ENCODE measurements at places on chromosomes 6 and 20. TPM values are rescaled to one million over a fixed set of nuclear protein-coding genes. Genes with fewer than 3 reads are reported as not detected.

PHF3 gene
- 75.8 TPM for total RNA-seq

HLA-G gene
- 1.9 TPM for total RNA-seq

CLVS2 gene
- total RNA-seq: 0.92 TPM

CYP21A2 gene
- total RNA-seq: 2.1 TPM

TMC2 gene
- not detected for total RNA-seq

TGIF2 gene
- 6.5 TPM for total RNA-seq

RIPOR2 gene
- total RNA-seq: 4.7 TPM

DLK2 gene
- not detected for total RNA-seq

IFT52 gene
- total RNA-seq: 24.1 TPM

- DNase-seq: no peak
Observed at GRCh38 chr6:156780102-156780641, 3.0 kb downstream of the ARID1B start.

GRCh38 chr6:167303675-167304625 lies 12.8 kb downstream of the UNC93A start:
- no peak for DNase-seq

GRCh38 chr6:142271476-142271875 lies 30.3 kb upstream of the ADGRG6 start:
- no peak for DNase-seq

- DNase-seq: no peak
Observed at GRCh38 chr6:45574014-45574461, 196.3 kb upstream of the SUPT3H start.

DNA sequence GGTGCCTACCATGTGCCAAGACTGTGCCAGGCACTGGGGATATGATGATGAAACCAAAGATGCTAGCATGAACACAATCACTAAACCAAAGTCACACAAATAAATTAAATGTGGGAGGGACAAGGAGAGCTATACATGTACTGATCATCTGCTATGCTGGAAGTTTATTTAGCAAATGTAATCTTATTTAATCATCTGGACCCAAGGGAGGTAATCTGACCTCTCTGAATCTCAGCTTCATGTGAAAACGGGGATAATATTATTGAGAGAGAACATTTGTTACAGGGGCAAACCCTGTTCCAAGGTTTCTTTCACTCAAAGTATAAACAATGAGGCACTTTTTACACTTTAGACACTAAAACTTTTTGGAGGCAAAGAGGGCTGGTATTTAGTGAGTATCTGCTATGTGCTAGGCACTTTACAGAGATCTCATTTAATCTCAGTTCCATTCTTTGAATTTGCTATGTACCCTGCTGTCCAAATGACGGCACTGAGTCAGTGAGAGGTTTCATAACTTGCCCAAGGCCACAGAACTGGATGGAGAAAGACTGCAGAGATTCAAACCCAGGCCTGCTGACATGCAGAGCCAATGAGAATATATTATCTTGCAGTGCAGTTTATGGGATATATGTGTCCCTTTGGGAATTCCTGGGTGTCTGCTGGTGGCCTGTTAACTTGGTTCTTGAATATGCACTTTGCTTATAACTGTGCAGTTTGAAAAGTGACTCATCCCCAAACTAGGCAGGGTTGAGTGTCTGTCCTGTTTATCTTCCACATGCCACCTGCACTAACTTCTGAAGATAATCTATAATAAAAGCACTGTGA lies 3.3 kb upstream of the ASXL1 start:
- no peak for DNase-seq

All from mucosa of descending colon (tissue), 3 donors.